Ovary (tissue), 10 donors: ENCODE measurements at places on chromosomes 3 and 15. TPM values are rescaled to one million over a fixed set of nuclear protein-coding genes. Genes with fewer than 3 reads are reported as not detected.
A peak's percentile ranks its signal among the peaks of the same experiment; 100 is the strongest.

Gene MAP1A
- 26.0 TPM for polyA plus RNA-seq

DNA sequence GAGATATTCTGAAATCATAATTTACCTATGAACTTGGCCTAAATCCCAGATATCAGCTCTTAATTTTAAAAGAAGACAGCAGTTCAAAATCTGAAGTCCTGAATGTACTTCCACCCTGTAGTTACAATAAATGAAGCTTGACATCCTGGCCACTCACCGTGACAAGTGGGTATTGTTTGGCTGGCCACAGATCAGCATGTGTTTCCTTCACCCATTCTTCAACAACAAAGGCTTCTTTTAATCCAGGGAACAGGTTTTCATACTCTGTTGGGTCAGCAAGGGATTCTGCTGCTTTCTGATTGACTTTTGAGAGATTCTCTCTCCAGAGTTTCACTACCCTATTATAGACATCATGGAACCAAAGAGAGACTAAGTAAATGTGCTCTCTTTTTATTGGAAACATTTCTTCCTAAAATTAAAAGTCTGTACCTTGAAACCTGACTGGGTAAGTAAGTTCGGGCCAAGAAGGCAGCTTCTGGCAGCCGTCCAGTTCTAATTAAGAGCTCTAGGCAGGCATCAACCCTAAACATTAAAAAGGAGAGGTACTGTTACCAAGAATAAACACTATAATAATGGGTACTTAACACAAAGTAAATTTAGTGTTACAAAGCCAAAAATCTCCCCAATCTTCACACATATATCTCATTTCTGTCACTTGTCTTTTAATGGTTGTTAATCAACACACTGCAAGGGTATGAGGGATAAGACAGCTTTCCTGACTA is 15.2 kb downstream of the MRPS22 start:
- no peak for DNase-seq

DNA sequence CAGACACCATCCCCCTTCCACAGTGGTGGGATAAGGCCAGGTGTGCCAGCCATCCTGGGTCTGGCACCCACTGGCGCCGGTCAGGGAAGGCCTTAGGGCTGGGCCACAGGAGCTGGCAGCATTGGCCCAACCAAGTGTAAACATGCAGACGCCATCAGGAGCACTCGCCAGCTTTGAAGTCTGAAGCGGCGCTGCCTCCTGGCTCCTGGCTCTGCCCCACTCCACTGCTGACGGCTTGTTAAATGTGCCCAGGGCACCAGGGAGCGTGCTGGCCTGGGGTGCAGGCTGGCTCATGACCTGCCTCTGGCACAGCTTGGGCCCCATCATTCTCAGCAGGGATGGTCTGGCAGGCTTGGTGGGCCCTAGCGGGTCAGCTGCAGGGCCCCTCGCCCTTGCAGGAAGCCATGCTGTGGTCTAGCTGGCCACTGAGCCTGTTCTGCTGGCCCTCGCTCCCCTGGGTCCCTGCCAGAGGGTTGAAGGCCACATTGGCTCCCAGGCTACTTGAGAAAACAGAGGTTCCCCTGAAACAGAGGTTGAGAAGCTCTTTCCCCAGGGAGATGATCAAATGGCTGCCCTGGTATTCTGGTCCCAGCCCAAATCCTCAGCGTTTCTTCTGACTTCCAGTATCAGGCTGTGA is 116.6 kb downstream of the DNAJB8 start:
- DNase-seq = no peak

DNA sequence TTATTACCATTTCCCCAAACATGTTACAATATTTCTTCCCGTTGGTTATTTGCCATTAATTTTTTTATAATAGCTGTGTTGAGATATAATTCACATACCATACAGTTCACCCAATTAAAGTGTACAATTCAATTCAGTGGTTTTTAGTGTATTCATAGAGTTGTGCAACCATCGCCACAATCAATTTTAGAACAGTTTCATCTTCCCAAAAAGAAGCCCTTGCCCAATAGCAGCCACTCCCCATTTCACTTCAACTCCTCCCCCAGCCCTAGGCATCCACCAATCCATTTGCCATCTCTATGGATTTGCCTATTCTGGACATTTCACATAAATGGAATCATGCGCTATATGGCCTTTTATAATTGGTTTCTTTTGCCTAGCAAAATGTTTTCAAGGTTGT is 225.1 kb downstream of the EPHB1 start:
- no peak for DNase-seq

Gene GOLGA8Q
- 0.70 TPM for polyA plus RNA-seq

GRCh38 chr15:57575363-57575762 is 16.3 kb upstream of the MYZAP start:
- DNase-seq = no peak

- no peak for DNase-seq
Observed at GRCh38 chr15:88036154-88036839, 220.2 kb downstream of the NTRK3 start.

Gene ZNF662
- polyA plus RNA-seq = 11.1 TPM

Gene TRIM42
- not detected for polyA plus RNA-seq

- no peak for DNase-seq
Observed at GRCh38 chr3:94171954-94172353, 109.1 kb downstream of the NSUN3 start.

DNA sequence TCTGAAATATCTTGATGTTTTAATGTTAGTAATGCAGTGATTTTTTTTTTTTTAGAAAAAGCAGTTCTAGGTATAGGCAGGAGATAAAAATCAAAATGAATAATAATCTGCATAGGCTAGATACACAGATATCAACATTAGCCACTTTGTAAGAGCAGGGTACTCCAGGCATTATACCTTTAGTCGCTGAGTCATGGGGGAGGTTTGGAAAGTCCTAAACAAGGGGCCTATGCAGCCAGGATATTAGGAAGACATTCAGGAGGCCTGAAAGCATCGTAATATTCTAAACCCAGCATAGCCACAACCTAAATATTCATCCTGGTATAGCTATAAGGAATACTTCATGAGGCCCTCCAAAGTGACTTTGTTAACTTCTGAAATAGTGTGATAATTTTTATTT is 258.1 kb upstream of the NECTIN3 start:
- DNase-seq = no peak

GRCh38 chr3:95172164-95172943 is 1109.5 kb downstream of the NSUN3 start:
- DNase-seq = no peak

Gene PPP1R14D
- not detected for polyA plus RNA-seq

GRCh38 chr3:120311863-120312794 is 27.1 kb upstream of the GPR156 start:
- no peak for DNase-seq

DNA sequence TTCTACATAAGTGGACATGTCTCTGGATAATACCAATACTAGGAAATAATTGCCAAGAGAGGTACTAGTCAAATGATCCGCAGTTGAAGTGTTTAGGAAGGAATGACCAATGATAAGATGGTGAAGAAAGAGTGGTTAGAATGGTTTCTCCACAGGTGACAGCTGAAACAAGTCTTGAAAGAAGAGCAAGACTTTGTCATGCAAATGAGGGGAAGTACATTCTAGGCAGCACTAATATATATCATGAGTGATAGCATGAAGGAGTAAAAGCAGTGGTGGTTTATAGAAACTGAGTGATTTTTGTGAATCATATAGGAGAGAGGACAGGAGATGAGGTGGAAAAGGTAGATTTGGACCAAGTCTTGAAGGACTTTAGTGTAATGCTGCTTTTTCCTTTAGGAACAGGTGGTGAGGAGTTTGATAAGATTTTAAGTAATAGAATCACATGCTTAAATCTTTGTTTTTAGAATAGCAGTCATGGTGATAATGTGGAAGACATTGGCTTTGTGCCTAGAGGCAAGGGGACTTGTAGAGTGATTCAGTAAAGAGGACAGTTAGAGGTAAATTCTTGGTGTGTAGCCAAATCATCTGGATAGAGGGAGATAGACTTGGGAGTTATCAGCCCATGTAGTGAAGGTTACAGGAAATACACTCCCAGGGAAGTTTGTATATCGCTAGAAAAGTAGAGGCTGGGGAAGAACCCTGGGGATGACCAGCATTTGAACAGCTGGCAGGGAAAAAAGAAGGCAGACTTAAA is 31.9 kb downstream of the SLMAP start:
- DNase-seq = no peak

GRCh38 chr3:111594205-111594604 is 941 bp downstream of the ZBED2 start:
- no peak for DNase-seq

DNA sequence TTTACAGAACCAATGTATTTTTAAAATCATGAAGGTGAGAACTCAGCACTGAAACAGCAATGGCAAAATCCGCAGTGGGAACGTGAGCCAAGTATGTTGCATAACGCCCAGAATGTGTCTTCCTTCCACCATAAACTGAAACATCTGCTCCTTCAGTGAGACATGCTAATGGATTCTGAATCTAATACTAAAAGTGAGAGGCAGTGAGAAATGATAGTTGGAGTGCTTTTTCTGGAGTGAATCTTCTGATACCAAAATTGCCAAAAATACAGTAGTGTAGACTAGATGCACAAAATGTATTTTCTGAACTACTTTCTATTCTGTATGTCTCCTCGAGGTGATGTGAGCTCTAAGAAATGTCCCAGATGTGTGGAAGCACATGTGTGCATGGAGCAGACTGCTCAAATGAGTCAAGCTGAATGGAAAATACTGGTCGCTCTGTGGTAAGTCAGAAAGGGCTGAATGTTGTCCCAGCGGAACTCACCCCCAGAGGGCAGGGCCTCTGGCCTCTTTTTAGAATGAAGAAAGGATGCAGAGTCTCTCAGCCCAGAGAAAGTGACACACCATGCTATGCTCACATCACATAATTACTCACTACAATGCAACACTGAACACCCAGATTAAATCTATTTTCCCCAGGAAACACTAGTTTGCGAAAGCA is 73.0 kb downstream of the ATP10A start:
- DNase-seq = peak; percentile 60

Gene CHL1
- 28.2 TPM for polyA plus RNA-seq

DNA sequence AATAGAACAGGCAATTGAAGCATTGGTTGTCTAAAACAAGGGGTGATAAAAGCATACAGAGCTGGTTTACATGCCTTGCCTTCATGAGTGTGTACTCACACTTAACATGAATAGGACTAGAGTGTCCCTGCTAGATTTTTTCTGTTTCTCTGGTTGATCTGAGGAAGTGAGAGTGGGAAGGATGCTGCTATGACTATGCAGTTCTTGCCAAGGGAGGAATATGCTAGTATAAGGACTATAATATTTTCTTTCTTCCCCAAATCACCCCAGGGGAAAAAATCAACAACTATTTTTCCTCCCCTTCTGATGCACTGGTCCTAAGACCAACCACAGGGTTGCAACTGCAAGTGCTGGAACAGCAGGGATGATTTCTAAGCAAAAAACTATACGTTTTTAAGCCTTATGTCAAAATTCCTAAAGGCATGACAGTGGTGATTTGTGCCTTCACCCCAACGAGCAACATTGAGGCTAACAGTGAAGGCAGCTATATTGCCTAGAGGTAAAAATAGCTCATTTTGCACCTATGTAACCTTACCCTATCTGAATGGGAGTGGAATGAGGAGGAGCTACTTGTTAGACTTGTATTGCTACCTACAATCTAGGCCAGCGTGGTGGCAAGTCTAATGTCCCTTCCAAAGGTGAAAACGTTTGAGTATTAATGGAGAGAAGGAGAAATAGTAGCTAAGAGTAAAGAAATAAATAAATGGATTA is 33.5 kb upstream of the USP8 start:
- no peak for DNase-seq

DNA sequence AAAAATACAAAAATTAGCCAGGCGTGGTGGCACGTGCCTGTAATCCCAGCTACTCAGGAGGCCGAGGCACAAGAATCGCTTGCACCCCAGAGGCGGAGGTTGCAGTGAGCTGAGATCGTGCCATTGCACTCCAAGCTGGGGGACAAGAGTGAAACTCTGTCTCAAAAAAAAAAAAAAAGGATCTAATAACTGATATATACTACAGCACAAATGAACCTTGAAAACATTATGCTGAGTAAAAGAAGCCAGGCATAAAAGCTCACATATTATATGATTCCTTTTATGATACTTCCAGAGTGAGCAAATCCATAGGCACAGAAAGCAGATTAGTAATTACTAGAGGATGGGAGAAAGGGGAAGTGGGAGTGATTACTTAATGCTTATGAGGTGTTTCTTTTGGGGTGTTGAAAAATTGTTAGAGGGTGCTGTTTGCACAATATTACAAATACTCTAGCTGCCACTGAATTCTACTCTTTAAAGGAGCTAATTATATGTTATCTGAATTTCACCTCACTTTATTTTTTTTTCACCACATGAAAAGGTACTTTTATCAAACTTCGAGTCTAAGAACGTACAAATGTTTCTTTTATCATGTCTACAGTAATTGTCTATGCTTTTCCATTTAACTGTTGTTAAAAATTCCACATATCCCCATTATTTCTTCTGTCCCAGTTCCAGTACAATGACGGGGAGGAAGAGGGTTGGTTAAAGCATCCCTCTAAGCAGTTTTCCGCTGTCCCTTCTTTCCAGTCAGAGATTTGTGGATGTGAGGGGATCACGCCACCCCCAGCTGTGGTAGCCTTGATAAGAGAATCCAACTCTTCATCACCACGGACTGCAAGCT is 77.7 kb upstream of the FAM174B start:
- no peak for DNase-seq

- DNase-seq = no peak
Observed at GRCh38 chr3:194707147-194707540, 21.5 kb downstream of the FAM43A start.

DNA sequence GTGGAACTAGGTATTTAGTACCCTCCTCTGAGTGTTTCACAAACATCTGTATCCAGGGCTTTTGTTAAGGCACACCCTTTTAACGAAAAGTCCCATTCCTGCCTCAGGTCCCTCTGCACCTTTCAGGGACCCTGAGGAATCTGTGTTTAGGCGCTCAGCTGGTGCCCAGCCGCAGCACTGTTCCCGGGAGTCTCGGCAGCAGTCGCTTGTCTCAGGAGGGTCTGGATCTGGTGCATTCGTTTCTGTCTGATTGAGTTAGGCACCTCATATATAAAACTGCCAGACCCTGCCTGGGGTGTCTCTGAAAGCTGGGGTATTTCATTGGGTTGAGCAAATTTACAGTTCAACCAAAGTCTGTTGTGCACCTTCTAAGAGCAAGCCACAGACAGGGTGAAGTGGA is 162.8 kb upstream of the TOPAZ1 start:
- DNase-seq = no peak

GRCh38 chr3:183812761-183813445 is 12.5 kb downstream of the MAP6D1 start:
- DNase-seq = no peak
